ENCODE measurements at places on chromosomes 5 and 9.

DNA sequence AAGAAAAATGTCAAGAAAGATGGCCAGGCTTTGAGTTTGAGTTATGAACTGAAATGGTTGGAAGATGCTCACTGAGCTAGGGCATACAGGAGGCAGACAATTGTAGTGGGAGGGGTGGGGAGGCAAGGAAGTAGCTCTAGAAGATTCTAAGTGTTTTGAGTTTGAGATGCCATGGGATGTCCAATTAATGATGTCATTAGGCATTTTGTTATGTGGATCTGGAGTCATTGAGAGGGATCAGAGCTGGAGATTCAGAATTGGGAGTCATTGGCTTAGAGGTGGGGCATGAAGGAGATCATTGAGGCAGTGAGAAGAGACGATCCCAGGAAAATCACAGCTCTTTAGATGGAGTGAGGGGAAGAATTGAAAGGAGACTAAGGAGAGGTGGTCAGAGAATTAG is 111.5 kb upstream of the ZNF618 start:
- DNase-seq: no peak

DNA sequence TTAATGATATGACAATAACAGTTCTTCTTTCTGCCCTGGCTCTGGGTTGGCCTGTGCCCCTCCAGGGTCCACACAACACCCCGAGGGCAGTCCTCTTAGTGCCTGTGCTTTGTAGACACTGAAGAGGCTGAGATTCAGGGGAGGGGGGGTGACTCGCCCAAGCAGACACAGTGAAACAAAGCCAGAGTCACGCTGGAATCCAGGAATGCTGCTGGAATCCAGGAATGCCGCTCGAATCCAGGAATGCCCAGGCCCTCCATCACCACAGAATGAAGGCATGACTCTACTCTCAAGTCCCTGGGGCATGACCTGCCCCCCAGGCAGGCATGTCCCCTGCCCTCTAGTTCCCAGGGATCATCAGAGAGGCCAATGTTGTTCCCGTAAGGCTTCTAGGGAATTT is 73.1 kb downstream of the LRSAM1 start:
- DNase-seq: peak; percentile 58

GRCh38 chr9:90904706-90905478 is 103.3 kb downstream of the SYK start:
- no peak for DNase-seq

- DNase-seq: peak; percentile 30
These were observed 11.0 kb downstream of the CCDC152 start for GRCh38 chr5:42767491-42768105.

DNA sequence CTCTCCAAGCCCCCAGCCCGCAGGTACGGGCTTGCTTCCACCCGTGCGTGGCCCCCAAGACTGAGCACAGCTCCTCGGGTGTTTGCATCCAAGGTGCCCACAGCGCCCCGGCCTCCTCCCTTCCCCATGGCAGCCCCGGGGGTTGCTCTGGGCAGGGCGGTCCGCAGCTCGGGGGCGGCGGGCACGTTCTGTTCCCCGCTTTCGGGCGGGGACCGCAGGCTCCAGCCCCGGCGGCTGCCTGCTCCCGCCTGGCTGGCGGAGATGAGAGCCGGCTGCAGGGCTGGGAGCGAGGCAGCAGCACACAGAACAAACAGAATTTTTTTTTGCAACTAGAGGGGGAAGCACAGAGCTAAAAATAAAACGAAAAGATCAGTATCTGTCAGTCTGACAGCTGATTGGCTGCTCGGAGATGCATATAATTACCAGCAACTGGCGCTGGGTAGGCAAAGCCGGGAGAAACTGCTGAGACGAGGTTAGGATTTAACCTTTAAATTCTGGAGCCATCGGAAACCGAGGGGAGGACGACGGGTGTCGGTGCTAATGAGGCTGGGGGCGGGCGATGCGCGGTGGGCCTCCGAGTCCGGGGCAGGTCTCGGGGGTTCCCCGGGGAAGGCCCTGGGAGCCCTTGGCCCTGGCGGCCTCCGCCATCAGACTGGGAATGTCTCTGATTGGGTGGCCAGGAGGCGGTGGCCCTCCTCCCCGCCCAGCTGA is 142.7 kb upstream of the IER5L start:
- DNase-seq: peak; percentile 76

DNA sequence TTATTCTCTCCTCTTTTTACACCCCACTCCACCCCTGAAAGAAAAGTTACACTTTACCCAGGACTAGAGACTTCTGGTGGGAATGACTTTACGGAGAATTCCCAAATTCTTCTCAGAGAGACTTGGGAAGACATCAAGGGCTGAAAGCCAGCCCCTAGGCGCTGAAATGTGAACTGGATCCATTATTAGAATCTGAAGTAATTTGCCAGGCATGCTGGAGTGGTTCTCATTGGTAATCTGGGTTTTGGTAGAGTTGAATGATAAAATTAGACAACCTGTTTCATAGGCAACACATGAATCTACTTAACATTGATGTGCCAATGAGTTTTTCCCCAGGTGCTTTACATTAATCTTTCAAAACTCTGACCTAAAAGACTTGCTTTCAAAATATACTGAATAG is 324.8 kb downstream of the ADAMTS6 start:
- no peak for DNase-seq

GRCh38 chr9:36470643-36471290 is 70.7 kb upstream of the RNF38 start:
- DNase-seq: peak; percentile 84

- peak; percentile 44 for DNase-seq
These were observed 22.1 kb upstream of the PLPP6 start for GRCh38 chr9:4640027-4640426.

- no peak for DNase-seq
These were observed 13.3 kb upstream of the PITX1 start for GRCh38 chr5:135047347-135047695.

GRCh38 chr5:78025540-78025939 is 249.4 kb upstream of the TBCA start:
- no peak for DNase-seq

GRCh38 chr9:130824643-130825350 is 10.3 kb upstream of the ABL1 start:
- peak; percentile 62 for DNase-seq

GRCh38 chr5:119187776-119188529 is 117.1 kb downstream of the DMXL1 start:
- DNase-seq: no peak

- no peak for DNase-seq
These were observed 68.9 kb upstream of the LPAR1 start for GRCh38 chr9:111107141-111107540.

GRCh38 chr5:127002390-127002789 is 28.0 kb downstream of the MARCHF3 start:
- DNase-seq: peak; percentile 56
